Fibroblast of mammary gland (primary cell): ENCODE measurements at places on chromosomes 7 and 10.
A peak's percentile ranks its signal among the peaks of the same experiment; 100 is the strongest.

- DNase-seq = no peak
Observed at GRCh38 chr7:105653441-105654005, 72.2 kb upstream of the EFCAB10 start.

- no peak for DNase-seq
Observed at GRCh38 chr7:108363659-108364058, 92.6 kb downstream of the NRCAM start.

GRCh38 chr7:30268586-30268985 is 15.8 kb upstream of the ZNRF2 start:
- no peak for DNase-seq

GRCh38 chr7:1404898-1405548 is 54.2 kb downstream of the MICALL2 start:
- no peak for DNase-seq

DNA sequence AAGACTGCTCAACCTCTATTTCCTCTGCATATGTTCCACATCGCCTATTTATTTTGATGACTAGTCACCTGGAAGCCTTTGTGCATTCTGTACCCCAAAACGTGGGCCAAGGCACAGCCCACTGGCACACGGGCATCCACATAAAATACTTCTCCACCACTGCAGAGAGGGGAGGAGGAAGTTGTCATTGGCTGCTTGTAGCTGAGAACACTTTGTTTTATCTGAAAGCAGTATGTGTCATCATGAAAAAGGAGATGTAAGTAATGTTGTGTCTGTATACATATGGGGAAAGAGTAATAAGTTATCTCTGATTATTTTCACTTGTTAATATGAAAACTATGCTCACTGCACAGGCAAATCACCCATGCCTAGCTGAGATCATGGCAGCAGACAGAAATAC is 48.2 kb upstream of the AMPH start:
- peak; percentile 75 for DNase-seq

DNA sequence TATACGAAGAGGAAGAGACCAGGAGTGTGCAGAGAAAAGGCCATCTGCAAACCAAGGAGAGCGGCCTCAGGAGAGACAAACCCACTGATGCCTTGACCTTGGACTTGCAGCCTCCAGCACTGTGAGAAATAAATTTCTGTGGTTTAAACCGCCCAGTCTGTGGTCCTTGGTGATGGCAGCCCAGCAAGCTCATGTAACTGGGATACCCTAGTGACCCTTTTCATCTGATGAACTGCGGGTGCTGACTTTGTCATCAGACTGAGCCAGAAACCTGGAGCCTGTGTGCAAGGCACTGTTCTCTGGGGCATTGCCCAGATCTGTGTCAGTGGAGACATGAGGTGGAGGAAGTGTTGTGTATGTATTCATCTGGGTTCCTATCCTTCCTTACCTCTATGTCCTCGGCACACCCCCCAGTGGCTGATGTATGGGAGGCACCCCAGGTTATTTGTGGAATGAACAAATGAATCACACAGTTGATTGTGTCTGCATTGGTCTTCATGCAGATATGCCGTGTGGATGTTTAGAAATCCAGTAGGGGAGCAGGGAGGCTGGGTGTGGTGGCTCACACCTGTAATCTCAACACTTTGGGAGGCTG is 64.5 kb upstream of the BTBD16 start:
- peak; percentile 20 for DNase-seq

- no peak for DNase-seq
Observed at GRCh38 chr7:36363515-36363914, 26.1 kb upstream of the ANLN start.

DNA sequence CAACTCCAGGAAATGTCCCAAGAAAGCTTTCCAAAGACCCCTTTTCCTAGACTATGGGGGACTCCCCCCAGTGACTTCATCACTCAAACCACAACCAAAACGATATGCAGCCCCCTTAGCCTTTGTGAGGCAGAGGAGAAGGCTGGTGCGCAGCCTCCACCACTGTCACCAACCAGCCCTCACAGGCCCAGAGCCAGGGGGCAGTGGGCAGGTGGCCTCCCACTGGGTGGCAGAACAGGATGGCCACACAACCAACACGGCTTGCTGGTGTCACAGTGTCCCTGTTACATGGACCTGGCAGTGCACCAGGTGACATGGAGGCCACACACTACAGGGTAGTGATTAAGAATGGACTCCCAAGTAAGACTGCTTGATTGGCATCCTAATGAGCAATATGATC is 172.0 kb downstream of the PLXNA4 start:
- no peak for DNase-seq

- no peak for DNase-seq
Observed at GRCh38 chr10:131891929-131892805, 8.6 kb upstream of the PPP2R2D start.

DNA sequence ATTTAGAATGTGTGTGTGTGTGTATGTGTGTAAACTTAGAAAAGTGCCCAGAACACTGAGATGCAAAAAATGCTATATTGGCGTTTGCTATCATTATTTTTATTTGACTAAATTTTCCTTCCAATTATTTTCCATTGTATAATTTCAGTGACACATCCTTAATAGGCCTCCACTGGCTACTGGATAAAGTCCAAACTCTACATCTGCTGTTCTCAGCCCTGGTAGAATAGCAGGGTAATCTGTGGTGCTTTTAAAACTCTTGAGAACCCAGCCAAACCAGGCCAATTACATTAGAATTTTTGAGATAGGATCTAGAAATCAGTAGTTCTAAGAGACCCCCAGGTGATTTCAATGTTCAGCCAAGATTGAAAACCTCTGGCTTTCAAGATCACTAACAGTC is 66.4 kb downstream of the ZNF503 start:
- DNase-seq = peak; percentile 34

GRCh38 chr7:29167721-29168120 is 21.4 kb upstream of the CPVL start:
- no peak for DNase-seq

GRCh38 chr10:119252051-119252465 is 44.7 kb downstream of the GRK5 start:
- peak; percentile 48 for DNase-seq

DNA sequence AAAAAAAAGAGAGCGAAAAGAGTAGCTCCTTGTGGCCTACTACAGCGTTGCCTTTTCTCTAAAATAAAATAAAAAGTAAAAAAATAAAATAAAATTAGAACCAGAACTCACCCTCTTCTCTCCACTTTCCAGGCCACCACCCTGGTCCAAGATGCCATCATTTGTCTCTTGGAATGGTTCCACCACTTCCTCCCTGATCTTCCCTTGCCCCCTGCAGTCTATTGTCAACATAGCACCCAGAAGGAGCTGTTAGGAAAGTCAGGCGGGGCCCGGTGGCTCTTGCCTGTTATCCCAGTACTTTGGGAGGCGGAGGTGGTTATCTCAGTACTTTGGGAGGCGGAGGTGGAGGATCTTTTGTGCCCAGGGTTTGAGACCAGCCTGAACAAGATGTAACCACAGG is 7.6 kb upstream of the GRID2IP start:
- peak; percentile 53 for DNase-seq

GRCh38 chr10:68647672-68648341 is 73.2 kb upstream of the CCAR1 start:
- peak; percentile 96 for DNase-seq

GRCh38 chr7:71625545-71625944 is 493.6 kb downstream of the GALNT17 start:
- no peak for DNase-seq

DNA sequence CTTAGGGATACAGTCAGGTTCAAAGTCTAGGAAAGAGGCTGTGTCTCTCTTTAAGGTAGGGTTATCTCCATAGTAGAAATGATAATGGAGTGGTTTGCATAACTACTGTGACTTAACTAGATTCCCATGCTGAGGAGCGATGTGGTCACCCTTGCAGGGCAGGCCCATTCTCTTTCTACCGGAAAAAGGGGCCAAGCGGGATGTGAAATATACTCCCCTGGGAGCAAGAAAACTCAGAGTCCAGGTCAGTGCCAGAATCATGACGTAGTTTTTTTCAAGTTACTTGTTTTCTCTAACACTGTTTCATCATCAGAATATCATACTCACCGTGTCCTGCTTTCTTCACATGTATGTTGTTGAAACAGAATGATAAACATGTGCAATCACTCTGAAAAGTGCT is 649.0 kb upstream of the ANKRD30A start:
- peak; percentile 69 for DNase-seq

GRCh38 chr7:155804897-155805825 is 7.1 kb downstream of the SHH start:
- DNase-seq = peak; percentile 59

GRCh38 chr7:28723336-28723735 is 234.8 kb downstream of the TRIL start:
- DNase-seq = no peak
